ENCODE measurements at places on chromosomes 4 and X.

DNA sequence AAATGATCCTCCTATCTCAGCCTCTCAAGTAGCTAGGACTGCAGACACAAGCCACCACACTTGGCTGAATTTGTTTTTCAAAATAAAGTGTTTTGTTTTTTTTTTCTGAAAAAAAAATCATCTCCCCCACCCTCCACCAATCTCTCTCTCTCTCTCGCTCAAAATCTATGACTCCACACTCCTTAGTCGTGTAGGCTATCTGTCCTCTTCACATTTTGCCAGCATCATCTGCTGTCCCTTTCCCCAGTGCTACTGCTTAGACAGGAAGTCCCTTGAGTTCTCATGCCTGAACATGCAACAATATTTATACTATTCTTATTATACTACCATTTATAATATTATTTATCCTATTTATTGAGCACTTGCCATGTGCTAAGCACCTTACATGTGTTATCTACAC is 80.7 kb upstream of the TMEM164 start:
- no peak for DNase-seq

GRCh38 chr4:88188738-88189417 is 30.4 kb upstream of the ABCG2 start:
- DNase-seq: no peak

DNA sequence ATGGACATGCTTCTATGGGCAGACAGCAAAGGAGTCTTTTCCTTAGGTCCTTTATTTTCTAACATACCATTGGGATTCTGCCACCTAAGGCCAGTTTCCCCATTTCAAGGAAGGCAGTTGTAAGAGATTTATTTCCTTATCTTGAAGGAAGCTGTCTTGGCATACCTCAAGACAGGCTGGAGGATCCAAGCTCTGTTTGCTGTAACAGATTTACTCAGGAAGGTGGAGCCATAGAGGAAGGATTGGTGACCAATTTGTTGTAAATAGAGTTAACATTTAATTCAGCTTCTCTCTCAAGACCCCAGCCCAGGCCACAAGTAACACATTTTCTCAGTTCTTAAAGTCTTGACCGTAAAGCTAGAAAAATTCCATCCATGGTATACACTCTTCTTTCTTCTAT is 131.6 kb upstream of the TENM3 start:
- no peak for DNase-seq

GRCh38 chr4:169621731-169622492 is 1.5 kb downstream of the CLCN3 start:
- no peak for DNase-seq

GRCh38 chr4:186823989-186824388 is 100.3 kb upstream of the FAT1 start:
- no peak for DNase-seq

GRCh38 chr4:142336251-142336934 is 509.7 kb downstream of the INPP4B start:
- DNase-seq: no peak

DNA sequence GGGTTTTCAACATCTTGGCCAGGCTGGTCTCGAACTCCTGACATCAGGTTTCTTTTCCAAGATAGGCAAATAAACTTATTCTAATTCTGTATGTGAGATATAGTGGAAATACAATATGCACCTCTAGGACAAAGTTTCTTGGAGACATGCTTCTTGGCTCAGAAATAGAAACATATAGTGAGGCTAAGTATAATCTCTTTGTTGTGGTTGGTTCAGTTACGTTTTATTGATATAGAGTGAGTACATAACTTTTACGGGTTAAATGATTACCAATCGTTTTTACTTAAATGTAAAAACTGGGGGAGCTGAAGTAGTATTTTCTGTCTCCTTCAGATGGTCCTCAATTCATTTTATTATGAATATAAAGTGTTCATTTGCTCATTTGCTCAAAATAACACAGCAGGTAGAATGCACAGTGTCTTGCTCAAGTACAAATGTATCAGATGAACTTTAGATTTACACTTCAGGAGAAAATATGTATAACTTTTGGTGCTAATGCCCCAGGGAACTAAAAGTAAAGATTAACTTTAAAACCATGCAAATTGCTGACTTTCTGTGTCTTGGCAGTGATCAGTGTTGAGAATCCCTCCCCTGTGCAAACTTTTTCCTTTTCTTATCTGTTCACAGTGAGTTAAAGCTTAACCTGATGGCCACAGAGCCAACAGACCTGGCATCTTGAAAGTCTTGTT is 77.6 kb downstream of the AFF1 start:
- no peak for DNase-seq

- DNase-seq: no peak
Observed at GRCh38 chr4:87811977-87812376, 12.6 kb downstream of the IBSP start.

GRCh38 chr4:147842573-147842972 is 110.7 kb downstream of the ARHGAP10 start:
- DNase-seq: no peak

- no peak for DNase-seq
Observed at GRCh38 chr4:29240641-29241040, 1479.5 kb upstream of the PCDH7 start.

DNA sequence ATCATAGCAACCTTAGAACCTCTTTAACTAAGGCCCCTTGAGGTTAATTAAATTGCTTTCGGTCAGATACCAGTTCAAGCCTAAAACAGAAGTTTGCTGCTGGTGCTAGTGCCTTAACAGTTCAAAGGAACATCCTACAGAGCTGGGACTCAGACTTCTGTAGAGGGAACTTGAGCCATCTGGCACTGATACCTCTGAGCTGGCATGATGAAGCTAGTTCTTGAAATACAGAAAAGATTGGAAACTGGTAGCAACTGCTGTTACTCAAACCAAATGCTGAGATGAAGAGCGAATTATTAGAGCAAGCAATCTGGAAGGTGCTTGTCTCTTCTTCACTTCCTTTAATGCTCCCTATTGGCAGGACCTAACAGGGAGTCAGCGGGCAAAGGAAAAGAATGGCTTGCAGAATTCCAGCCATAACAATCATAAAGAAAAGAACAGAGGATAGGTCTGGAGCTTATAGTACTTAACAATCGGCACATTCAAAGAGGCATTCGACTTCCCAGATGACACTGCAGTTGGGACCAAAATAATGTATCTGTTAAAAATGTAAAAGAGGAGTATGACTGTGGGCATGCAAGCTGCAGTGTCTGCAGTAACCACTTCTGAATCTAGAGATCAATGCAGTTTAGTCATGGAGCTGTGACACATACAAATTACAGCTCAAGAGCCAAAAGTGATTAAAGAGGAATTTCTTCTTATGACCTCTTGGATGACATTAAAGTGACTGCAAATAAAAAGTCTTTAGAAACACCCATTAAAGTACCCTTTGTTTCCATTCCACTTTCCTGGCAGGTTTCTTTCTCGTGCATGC is 298.9 kb downstream of the PDGFC start:
- no peak for DNase-seq

DNA sequence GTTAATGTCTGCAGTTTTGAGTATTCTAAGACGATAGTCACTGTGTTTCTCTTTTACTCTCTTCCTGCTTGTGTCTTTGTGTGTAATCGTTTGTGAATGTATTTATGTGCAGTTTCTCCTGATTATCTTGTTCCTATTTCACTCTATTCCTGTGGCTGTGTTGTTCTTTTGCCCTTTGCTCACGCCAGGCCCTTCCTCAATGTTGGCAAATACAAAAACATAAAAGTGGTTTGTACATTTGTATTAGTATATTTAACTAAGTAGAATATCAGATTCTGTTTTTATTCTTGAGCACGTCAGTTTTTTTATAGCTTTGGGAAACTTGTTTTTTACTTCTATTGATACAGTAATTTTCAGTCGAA is 107.6 kb upstream of the BMPR1B start:
- DNase-seq: no peak

DNA sequence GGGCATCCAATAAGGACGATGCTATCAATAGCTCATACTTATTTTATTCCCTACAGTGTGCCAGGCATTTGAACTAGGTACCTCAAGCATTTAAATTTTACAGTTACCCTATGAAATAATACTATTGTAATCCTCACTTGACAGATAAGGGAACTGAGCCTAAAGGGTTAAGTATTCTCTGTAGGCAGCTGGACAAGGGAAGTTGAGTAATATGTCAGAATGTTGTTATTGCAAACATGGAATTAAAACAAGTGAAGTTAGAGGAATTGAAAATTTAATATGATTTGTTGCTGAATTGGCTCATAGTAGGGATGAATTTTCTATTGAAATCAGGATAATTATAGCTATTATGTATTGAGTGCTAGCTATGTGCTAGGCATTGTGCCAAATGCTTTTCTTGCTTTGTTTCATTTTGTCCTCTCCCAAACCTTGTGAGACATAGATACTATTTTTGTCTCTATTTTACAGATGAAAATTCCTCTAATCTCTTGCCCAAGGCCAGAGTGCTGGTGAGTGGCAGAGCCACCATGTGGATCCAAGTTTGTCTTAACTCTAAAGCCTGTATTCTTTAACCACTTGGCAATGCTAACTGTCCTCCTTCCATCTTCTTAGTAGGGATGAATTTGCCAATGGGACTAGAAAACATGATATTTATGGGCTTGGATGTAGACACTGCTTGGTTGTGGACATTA is 58.1 kb downstream of the TMEM164 start:
- DNase-seq: no peak

DNA sequence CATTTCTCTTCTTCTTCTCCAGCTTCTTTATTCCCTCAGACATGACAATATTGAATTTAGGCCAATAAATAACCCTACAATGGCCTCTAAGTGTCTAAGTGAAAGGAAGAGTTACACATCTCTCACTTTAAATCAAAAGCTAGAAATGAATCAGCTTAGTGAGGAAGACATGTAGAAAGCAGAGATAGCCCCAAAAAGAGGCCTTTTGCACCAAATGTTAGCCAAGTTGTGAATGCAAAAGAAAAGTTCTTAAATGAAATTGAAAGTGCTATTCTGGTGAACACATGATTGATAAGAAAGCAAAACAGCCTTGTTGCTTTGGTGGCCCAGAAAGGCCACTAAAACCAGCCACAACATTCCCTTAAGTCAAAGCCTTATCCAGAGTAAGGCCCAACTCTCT is 146.2 kb upstream of the HHIP start:
- no peak for DNase-seq

DNA sequence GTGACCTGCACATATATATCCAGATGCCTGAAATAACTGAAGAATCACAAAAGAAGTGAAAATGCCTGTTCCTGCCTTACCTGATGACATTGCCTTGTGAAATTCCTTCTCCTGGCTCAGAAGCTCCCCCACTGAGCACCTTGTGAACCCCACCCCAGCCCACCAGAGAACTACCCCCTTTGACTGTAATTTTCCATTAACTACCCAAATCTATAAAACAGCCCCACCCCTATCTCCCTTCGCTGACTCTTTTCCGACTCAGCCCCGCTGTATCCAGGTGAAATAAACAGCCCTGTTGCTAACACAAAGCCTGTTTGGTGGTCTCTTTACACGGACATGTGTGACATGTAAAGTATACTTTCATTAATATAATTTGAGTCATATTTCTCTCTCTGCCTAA is 320.3 kb upstream of the TECRL start:
- DNase-seq: no peak

- no peak for DNase-seq
Observed at GRCh38 chr4:153789741-153790499, 1.0 kb upstream of the SFRP2 start.

- DNase-seq: no peak
Observed at GRCh38 chr4:33065749-33066148, 2345.6 kb downstream of the PCDH7 start.

- DNase-seq: no peak
Observed at GRCh38 chrX:25213611-25214010, 197.8 kb upstream of the ARX start.

All from AG09319 (cell line).